Stimulated activated naive CD4-positive, alpha-beta T cell treated with Interleukin-2 at 50 U/mL for 16 hours (primary cell): ENCODE measurements at places on chromosomes 3 and 15.

- no peak for DNase-seq
Observed at GRCh38 chr15:91622711-91623342, 230.7 kb upstream of the SLCO3A1 start.

GRCh38 chr15:56538901-56539545 lies 74.1 kb upstream of the MNS1 start:
- no peak for DNase-seq

DNA sequence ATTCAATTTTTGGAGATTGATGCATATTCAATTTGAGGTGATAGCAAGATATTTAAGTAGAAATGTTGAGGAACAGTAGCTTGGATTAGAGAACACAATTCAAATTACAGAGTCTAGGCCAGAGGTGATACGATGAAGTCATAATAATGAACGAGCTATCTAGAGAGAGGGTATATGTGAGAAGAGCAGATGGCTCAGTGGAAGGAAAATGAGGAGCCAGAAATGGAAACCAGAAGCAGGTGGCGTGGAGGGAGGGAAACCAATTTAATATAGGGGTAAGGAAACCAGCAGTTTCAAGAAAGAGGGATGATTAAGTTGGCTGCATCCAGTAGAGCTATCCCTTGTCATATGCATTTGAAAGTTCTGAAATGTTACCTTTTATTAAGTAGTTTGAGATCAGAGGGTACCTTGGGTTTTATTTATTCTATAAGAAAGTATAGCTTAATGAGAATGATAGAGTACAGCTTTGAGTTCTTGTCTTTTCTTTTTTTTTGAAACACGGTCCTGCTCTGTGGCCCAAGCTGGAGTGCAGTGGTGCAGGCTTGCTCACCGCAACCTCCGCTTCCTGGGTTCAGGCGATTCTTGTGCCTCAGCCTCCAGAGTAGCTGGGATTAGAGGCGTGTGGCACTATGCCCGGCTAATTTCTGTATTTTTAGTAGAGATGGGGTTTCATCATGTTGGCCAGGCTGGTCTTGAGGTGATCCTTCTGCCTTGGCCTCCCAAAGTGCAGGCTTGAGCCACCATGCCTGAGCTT lies 22.1 kb downstream of the NCK1 start:
- no peak for DNase-seq

DNA sequence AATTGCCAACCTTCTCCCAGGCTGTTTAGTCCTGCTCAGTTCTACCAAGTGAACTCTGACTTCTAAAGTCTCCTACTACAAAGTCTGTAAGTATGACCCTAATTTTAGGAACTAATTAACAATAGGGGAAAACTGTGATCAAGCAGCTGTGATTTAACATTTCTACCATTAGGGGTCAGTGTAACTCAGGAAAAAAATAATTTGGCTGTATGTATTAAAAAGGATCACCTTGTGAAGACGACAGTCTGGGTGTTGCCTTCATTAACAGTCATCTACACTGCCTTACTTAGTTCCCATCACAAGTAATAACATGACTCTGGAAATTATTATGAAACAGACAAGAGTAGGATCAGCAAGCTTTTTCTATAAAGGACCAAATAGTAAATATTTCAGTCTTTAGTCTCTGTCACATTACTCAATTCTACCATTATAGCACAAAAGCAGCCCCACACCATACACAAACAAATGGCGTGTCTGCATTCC lies 4.2 kb upstream of the NPHP3 start:
- no peak for DNase-seq

GRCh38 chr3:149536429-149536828 lies 61.9 kb downstream of the TM4SF4 start:
- DNase-seq: no peak

GRCh38 chr3:7781395-7781794 lies 720.2 kb upstream of the LMCD1 start:
- no peak for DNase-seq

DNA sequence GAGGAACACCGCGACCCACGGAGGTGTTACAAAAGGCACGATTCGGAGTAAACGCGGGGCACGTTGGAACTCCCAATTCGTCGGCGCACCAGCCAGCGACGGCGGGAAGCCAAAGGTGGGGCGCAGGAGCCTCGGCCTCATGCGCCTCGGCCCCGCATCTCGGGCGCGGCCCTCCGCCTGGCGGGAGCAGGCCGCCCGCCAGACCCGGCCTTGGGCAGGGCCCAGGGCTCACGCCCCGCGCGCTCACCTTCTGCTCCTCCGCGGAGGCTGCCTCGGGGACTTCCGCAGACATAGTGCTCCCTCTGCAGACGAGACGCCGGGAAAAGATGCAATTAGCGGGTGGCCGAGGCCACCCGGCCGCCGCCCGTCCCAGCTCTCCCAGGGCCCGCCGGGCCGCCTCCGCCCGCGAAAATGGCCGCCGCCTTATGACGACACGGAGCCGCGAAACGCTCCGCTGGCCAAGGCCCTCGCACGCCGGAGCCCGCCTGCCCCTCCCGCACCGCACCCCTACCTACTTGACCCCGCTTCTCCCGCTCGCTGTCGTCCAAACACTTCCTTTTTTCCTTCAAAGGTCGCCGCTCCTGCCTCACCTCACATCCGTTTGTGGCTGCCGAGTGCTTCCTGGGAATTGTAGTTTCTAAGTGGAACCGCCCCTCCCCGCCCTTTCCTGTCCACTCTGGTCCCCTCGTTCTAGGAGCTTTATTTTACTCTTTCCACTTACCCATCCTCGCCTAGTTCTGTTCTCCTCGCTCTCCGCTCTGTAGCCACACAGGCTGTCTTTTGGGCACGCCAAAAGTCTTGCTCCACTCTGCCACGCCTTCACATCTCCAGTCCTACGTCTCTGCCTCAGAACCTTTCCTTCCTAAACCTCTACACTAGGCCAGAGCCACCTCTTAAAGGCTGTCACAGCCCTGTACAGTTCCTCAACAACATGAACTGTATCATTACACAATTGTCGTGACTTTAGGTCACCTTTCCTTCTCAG lies at the start of gene ARPP19:
ARPP19 (minus strand) TSS at position 430 of the 985 bp plus-strand sequence; CDS start at position 292, 138 bp downstream.
- DNase-seq: peak; percentile 82

- DNase-seq: no peak
Observed at GRCh38 chr3:27114684-27115083, 254.5 kb downstream of the NEK10 start.

GRCh38 chr15:93913310-93913709 lies 318.1 kb upstream of the MCTP2 start:
- DNase-seq: no peak

DNA sequence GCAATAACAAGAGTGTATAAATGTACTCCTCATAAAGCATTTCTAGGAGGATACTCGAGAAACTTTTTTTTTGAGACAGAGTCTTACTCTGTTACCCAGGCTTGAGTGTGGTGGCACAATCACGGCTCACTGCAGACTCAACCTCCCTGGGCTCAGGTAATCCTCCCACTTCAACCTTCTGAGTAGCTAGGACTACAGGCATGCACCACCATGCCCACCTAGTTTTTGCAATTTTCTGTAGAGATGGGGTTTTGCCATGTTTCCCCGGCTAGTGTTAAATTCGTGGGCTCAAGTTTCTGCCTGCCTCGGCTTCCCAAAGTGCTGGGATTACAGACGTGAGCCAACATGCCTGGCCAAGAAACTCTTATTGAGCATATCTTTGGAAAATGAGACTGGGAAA lies 59.1 kb upstream of the PHLDB2 start:
- DNase-seq: no peak

DNA sequence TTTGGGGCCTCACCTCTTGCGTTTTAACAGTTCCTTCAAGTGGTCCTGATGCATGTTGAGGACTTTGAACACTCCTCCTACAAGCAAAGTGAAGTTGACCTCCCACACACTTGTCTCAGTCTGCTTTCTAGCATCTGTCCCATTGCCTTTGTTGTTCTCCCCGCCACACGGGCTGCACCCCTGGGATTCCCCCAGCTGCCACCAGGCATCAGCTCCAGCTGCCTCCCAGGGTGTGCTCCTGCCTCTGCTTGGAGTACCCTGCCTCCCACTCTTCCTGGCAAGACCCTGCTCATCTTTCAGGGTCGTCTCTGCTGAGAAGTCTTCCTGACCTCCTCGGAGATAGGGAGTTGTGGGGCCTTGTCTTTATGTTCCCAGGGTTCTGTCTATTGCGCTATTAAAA lies 52.2 kb downstream of the IGF1R start:
- DNase-seq: no peak

GRCh38 chr15:100959066-100960050 lies 40.2 kb downstream of the LRRK1 start:
- DNase-seq: no peak

GRCh38 chr3:65810302-65810701 lies 228.4 kb downstream of the MAGI1 start:
- DNase-seq: no peak

GRCh38 chr3:46858456-46858855 lies 4.8 kb downstream of the MYL3 start:
- DNase-seq: no peak

DNA sequence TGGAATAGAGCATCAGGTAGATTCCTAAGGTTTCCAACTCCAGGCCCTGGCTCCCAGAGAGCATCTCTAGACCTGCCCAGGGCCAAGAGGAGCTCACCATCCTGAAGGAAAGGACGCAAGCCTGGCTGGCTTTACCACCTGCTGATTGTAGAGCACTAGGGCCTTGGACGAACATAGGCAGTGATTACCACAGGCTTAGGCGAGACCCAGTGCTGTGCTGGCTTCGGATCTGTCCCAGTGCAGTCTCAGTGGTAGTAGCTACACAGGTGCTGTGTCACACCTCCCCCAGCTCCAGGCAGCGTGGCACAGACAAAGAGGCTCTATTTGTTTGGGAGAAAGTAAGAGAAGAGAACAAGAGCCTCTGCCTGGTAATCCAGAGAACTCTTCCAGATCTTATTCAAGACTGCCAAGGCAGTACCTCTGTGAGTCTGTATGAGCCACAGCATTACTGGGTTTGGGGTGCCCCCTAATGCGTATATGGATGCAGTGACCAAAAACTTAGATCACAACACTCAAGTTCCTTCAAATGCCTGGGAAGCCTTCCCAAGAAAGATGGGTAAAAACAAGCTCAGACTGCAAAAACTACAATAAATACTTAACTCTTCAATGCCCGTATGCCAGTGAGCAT lies 25.4 kb downstream of the ISG20 start:
- DNase-seq: peak; percentile 28

- peak; percentile 72 for DNase-seq
Observed at GRCh38 chr15:41558400-41559238, at the start of gene TYRO3. Gene TYRO3, plus strand, starts transcription at chr15:41559212. Its CDS starts 46 bp downstream, at chr15:41559258.

DNA sequence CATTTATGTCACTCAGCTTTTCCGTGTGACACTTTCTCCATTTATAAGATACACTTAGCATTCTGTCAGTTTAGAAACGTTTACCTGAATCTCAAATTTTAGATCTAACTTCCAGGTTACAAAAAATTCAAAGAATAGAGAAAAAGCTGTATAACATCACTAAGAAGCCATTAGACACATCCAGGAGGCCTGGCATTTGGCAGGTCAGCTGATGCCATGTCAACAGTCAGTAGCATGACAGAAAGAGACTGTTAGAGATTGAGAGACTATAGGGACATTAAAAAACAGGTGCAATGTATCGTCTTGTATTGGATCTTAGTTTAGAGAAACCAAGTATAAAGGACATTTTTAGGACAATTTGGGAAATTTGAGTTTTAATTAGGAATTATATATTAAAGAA lies 53.4 kb upstream of the ATOSA start:
- DNase-seq: no peak

GRCh38 chr3:107953722-107954121 lies 137.1 kb downstream of the CD47 start:
- no peak for DNase-seq

DNA sequence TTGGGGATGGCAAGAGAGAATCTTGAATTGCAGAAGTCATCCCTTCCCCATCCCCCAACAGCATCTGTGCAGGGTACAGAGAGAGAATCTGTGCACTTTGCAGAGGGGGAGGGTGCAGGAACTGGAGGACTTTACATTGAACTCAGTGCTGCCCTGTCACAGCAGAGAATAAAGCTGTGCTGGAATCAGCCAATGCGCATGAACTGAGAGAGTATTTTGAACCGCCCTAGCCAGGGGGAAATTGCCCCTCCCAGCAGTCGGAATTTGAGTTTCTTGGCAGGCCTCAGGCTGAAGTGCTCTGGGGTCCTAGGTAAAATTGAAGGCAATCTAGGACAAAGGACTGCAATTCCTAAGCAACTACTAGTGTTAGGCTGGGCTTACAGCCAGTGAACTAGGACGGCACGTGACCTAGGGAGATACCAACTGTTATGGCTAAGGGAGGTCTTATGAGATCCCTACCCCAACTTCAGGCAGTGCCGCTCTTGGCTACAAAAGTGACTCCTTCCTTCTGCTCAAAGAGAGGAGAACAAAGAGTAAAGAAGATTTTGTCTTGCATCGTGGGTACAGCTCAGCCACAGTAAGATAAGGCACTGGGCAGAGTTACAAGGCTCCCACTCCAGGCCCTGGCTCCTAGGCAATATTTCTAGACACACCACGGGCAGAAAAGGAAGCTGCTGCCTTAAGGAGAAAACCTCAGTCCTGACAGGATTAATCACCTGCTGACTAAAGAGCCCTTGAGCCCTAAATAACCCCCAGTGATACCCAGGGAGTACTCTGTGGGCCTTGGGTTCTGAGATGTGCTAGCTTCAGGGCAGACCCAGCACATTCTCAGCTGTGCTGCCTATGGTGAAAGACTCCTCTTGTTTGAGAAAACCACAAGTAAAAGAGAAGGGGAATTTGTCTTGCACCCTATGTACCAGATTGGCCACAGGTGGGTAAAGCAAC lies 300.5 kb upstream of the ALCAM start:
- no peak for DNase-seq

GRCh38 chr3:58696093-58696492 lies 29.5 kb upstream of the FAM3D start:
- no peak for DNase-seq

DNA sequence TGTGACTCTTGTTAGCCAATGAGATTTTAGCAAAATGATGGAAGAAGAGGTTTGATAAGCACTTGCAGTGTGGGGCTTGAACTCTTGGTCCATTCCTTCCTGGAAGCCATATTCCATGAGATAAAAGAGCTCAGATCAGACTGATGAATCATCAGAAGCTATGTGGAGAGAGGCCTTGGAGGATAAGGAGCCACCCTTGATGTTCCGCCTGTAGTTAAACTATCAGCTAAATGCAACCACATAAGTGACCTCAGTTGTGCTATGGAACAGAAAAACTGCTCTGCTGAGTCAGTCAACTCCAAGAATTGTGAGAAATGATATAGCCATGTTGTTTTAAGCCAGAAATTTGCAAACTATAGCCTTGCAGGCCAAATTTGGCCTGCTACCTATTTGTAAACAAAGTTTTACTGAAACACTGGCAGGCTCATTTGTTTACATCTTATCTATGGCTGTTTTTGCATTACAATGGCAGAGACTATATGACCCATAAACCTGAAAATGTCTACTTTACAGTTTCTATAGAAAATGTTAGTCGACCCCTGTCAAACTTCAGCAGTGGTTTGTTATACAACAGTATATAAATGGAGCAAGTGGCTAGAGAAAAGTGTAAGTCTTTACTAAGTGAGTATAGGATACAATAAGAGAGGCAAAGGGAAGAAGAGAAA lies 27.6 kb upstream of the GAP43 start:
- no peak for DNase-seq

- DNase-seq: no peak
Observed at GRCh38 chr3:30440880-30441279, 165.5 kb upstream of the TGFBR2 start.
